ENCODE measurements at places on chromosomes 13 and 19. TPM values are rescaled to one million over a fixed set of nuclear protein-coding genes. Genes with fewer than 3 reads are reported as not detected.

GRCh38 chr13:20654156-20654555 is 49.3 kb upstream of the IL17D start:
- H3K36me3 ChIP-seq: peaks cover 10% of the 10 kb centered on the region
- no peak for DNase-seq
- no peak overlapping the region for H3K4me3 ChIP-seq
- H3K27me3 ChIP-seq: no peaks in the 10 kb centered on the region
- no peaks in the 10 kb centered on the region for H3K4me1 ChIP-seq

DNA sequence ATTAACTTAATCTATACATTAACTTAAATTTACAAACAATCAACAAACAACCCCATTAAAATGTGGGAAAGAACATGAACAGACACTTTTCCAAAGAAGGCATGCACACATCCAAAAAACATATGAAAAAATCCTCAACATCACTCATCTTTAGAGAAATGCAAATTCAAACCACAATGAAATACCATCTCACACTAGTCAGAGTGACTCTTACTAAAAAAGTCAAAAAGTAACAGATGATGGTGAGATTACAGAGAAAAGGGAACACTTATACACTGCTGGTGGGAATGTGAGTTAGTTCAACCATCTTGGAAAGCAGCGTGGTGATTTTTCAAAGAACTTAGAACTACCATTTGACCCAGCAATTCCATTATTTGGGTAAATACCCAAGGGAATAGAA is 759.2 kb upstream of the SLITRK1 start:
- H3K36me3 ChIP-seq: no peaks in the 10 kb centered on the region
- no peak overlapping the region for H3K4me3 ChIP-seq
- no peaks in the 10 kb centered on the region for H3K27me3 ChIP-seq
- H3K4me1 ChIP-seq: no peaks in the 10 kb centered on the region
- no peak overlapping the region for H3K27ac ChIP-seq
- no peak for DNase-seq

DNA sequence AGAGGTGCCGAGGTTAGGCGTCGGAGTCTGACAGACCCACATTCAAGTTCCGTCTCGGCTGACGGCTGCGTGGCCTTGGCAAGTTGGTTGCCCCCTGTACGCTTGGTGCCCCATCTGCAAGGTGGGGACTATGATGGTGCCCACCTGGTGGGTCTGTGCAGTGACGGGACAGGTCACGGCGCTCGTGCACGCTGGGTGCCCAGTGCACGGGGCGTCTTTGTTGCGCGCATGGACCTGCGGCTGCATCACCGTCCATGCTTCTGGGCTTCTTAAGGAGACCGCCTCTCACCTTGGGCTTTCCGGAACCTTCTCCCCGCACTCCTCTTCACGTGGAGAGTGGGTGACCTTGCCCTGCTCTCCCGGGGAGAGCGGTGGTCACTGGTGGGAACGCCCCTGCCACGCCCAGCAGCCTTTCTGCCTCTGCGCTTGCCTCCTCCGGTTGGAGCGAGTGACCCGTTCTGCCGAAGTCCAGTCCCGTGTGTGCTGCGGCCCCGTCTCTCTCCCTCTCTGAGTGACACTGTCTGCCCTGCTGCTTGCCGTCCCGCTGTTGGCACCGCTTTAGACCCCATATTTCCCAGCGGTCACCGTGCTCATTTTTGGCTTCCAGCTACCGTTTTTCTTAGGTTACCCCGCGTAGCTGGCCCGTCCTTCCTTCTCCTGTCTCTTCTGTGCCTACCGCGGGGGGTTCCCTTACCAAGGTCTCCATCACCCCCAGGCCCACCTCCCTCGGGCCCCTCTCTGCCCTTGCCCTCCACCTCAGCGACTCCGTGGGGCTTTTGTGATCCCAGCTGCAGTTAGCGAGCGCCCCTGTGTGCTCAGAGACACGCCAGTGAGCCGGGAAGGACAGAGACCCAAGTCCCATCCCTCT is 6.4 kb downstream of the ATP11A start:
- no peak for DNase-seq
- no peaks in the 10 kb centered on the region for H3K27me3 ChIP-seq
- peaks cover 7% of the 10 kb centered on the region for H3K36me3 ChIP-seq
- no peak overlapping the region for H3K27ac ChIP-seq
- peaks cover 41% of the 10 kb centered on the region for H3K4me1 ChIP-seq

- H3K27ac ChIP-seq: no peak overlapping the region
- H3K27me3 ChIP-seq: no peaks in the 10 kb centered on the region
- no peak for DNase-seq
- H3K4me1 ChIP-seq: no peaks in the 10 kb centered on the region
- no peak overlapping the region for H3K4me3 ChIP-seq
These were observed 49.5 kb upstream of the RFXAP start for GRCh38 chr13:36769545-36769944.

- peak overlapping the region; percentile 64 for H3K27ac ChIP-seq
- peaks cover 25% of the 10 kb centered on the region for H3K4me1 ChIP-seq
- no peaks in the 10 kb centered on the region for H3K27me3 ChIP-seq
- DNase-seq: peak; percentile 89
- peaks cover 2% of the 10 kb centered on the region for H3K36me3 ChIP-seq
These were observed 10.2 kb upstream of the JSRP1 start for GRCh38 chr19:2266183-2266993.

GRCh38 chr13:21071924-21072323 is 10.5 kb upstream of the LATS2 start:
- H3K36me3 ChIP-seq: no peaks in the 10 kb centered on the region
- peaks cover 15% of the 10 kb centered on the region for H3K27me3 ChIP-seq
- no peak overlapping the region for H3K4me3 ChIP-seq
- H3K27ac ChIP-seq: no peak overlapping the region
- peaks cover 12% of the 10 kb centered on the region for H3K4me1 ChIP-seq
- DNase-seq: no peak

DNA sequence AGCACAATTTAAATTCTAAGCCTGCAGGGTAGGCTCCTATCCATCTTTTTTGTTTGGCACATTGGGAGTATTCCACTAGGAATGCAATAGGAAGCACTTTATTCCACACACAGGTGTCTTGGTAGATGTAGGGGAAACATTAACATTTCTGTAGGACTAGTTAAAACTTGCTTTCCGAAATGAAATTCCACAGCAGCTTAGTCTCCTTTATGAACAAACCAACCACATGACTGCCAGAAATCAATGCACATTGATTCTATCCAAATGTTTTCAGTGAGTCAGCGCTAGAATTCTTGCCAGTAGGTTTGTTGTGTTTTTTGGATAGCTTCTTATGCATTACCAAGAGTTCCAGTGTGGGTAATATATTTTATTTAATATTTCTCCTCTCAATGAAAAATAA is 207.9 kb upstream of the CSNK1A1L start:
- no peaks in the 10 kb centered on the region for H3K4me1 ChIP-seq
- no peak overlapping the region for H3K4me3 ChIP-seq
- no peaks in the 10 kb centered on the region for H3K27me3 ChIP-seq
- DNase-seq: peak; percentile 50
- H3K27ac ChIP-seq: no peak overlapping the region

DNA sequence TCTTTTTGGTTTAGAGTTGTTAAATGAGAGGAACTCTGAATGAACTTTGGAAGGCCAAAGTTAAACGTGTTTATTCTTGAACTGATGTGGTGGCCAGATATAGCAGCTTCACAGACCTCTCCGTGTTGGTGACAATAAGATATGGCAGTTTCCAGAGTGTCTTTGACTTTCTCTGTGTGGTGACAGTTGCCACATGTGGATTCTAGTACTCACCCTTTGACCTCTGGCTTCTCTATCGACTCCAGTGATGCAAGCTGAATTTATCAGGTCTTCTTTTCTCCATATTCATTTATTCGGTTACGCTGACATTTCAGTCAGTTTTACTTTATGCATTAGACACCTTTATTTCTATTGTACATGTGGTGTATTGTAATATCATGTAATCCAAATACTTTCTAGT is 1469.5 kb downstream of the SLITRK1 start:
- DNase-seq: no peak
- no peak overlapping the region for H3K4me3 ChIP-seq
- H3K27me3 ChIP-seq: no peaks in the 10 kb centered on the region
- H3K4me1 ChIP-seq: no peaks in the 10 kb centered on the region
- H3K27ac ChIP-seq: no peak overlapping the region

The TEX30 gene
- polyA plus RNA-seq: 8.6 TPM

The SIGLECL1 gene
- not detected for polyA plus RNA-seq

The MTIF3 gene
- polyA plus RNA-seq: 99.4 TPM

The TUBA3C gene
- not detected for polyA plus RNA-seq

The CCDC61 gene
- polyA plus RNA-seq: 12.0 TPM

The FPR1 gene
- 1.7 TPM for polyA plus RNA-seq

The CGB1 gene
- not detected for polyA plus RNA-seq
